T-helper 1 cell (primary cell): ENCODE measurements at places on chromosomes 4 and X.

- peak; percentile 7 for DNase-seq
Observed at GRCh38 chr4:185128272-185129119, 14.6 kb upstream of the SLC25A4 start.

DNA sequence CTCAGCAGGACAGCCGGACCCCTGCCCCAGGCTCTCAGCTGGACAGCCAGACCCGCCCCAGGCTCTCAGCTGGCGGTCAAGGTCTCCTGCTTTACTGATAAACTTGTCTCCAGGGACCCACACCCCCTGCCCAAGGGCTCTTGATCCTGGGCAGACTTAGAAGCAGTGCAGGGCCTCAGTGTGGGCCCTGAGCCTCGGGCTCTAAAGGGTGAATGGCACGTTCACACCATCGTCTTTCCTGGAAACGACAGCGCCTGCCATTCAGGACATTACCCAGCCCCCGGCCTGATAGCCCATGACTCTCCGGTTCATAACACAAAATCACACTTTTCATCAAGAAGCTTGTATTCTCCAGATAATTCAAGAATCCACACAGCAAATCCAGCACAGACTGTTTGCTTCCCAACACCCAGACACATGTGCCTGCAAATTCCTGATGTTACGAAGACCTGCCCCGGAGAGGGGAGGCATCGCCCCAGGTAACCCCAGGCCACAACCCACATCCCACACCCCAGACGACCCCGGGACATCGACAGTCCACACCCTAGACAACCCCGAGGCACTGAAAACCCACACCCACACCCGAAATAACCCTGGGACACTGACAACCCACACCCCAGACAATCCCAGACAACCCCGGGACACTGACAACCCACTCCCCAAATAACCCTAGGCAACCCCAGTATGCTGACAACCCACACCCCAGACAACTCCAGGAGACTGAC, 136.8 kb downstream of the FAM53A start:
- no peak for DNase-seq

DNA sequence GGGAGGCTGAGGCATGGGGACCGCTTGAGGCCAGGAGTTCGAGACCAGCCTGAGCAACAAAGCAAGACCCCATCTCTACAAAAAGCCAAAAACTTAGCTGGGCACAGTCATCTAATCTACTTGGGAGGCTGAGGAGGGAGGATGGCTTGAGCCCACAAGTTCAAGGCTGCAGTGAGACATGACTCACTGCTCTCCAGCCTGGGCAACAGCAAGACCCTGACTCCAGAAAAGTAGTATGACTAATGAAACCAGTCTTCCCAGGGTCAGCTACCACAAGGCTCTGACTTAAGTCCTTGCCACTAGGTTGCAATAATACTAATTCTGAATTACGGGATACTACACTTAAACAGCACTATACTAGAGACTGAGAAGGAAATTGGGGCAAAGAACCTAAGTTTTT, 33.1 kb downstream of the ERVMER34-1 start:
- no peak for DNase-seq

DNA sequence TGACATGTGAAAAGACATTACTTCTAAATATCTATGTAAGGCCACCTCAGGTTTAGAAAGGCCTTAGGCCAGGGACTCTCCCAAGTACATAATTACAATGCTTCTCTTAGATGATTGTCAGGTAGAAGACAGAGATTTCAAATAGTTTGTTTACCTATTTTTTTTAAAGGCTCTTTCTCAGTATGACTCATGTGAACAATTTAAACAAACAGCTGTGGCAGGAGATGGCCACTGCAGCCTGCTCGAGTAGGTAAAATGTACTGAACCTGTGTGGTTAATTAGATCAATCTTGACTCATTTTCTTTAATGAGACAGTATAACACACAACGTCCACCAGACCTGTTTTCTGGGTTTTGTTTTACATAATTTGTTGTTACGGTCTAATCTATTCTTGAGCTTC, 50.2 kb downstream of the LEF1 start:
- DNase-seq: peak; percentile 29

DNA sequence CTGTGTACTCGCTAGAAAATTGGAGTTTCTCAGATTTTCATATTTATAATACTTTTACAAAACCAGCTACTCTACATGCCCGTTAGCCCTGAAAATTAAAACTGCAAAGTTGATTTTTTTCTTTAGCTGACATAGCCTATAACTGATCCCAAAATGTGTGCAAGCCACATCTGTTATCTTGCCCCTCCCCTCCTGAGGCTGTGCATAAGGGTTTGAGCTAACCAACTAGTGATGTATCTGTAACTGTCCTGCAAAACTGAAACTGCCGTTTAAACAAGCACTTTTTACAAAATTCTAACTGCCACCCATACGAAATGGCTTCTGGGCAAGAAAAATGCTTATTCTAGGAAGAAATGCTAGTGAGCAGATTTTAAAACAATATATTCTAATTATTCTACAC, 59.1 kb downstream of the EDNRA start:
- no peak for DNase-seq

DNA sequence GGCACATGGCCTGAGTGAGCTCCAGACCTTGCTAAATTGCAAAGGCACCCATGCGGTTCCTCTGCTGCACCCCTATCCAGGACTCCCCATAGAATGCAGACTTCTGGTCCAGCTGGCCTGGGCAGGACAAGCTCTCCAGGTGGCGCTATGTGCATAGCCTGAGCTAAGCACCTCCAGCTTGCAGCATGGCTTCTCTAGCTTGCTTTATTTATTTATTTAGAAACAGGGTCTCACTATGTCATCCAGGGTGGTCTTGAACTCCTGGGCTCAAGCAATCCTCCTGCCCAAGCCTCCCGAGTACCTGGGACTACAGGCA, 5.5 kb upstream of the WFS1 start:
- no peak for DNase-seq

DNA sequence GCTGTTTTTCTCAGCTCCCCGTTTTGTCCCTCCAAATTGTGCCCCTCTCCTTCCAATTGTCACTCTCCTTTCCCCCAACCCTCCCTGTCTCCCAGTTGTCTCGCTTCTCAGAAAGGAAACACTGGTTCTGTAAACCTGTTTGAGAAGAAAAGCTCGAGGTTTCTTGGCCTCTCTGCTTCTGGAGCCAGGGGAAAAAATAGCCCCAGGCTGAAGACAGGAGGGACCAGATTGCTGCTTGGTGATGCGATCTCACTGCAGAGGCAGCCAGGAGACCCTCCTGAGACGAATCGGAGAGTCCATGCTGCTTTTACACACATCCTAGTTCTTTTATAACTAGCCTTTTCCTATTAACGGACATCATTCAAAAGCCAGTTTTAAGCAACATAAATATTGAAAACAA, 21.2 kb downstream of the TRIML1 start:
- DNase-seq: no peak

- DNase-seq: no peak
Observed at GRCh38 chr4:28073860-28074555, 1213.4 kb downstream of the STIM2 start.

- no peak for DNase-seq
Observed at GRCh38 chrX:139851730-139852129, 81.1 kb downstream of the ATP11C start.

- no peak for DNase-seq
Observed at GRCh38 chr4:125322366-125322730, 7.6 kb downstream of the FAT4 start.

DNA sequence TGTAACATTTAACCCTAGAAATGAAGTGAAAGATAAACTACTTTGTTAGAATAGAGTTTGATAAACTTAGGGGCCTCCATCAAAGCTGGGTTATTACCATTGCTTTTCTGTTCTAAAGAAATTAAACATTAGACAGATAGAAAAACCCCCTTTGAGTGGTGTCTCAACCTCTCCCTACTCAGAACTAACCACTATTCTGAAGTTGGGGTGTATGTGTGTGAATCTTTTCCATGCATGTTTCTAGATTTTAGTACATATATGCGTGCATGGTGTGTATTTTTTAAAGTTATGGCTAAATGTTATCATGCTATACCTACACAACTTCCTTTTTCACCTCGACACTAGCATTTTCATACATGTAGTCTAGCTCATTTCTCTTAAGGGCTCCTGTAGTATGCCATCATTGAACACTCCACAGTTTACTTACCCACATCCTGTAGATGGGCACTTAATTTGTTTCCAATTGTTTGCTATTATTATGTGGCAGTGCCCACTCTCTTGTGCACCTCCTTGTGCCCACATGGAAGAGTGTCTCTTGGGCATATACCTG, 25.7 kb downstream of the GEMIN8 start:
- no peak for DNase-seq

GRCh38 chr4:89640620-89641366, 196.2 kb downstream of the SNCA start:
- DNase-seq: no peak

- no peak for DNase-seq
Observed at GRCh38 chr4:2647403-2648158, 108.6 kb downstream of the TNIP2 start.

GRCh38 chr4:47315346-47315745, 148.2 kb downstream of the COMMD8 start:
- DNase-seq: no peak

DNA sequence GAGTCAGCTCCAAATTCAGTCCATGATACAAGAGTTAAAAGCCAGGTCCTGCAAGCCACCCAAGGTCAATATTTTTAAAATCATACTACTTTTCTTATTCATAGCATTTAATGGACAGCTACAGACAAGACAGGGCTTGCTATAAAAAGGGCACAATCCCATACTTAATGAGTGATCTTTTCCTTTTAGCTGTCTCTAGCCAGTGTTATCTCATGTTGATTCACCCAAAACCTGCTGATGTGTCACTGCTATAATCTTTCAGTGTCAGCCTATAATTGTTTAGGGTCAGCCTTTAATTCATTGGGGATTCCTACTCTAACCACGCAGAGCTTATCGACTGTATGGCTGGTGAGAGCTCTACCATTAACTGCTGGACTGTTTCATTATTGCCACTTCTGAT, 51.2 kb upstream of the HCCS start:
- no peak for DNase-seq

GRCh38 chrX:40010550-40011321, 87.0 kb downstream of the BCOR start:
- no peak for DNase-seq

DNA sequence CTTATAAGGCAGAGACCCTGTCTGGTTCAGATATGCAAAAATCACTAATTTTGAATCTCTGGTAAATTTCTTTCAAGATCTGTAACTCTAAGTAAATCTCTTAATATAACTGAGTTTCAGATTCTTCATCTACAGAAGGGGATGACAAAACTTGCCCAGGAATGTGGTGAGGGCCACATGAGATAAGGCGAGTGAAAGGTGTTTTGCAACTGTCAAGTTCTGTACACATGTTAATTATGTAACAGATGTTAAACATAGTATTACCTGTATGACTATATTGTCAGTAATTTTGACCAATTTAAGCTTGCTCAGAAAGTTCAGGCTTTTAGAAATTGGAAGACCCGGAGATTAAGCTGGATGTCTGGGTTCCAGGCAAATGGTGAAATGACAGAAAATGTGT, 549 bp upstream of the GLRB start:
- no peak for DNase-seq

GRCh38 chrX:125444659-125445058, 125.0 kb downstream of the TEX13C start:
- no peak for DNase-seq

- DNase-seq: no peak
Observed at GRCh38 chr4:113851816-113852215, 90.3 kb upstream of the CAMK2D start.

- DNase-seq: no peak
Observed at GRCh38 chr4:159926871-159927270, 824.0 kb downstream of the RAPGEF2 start.

- DNase-seq: no peak
Observed at GRCh38 chr4:18388039-18388438, 366.5 kb upstream of the LCORL start.

DNA sequence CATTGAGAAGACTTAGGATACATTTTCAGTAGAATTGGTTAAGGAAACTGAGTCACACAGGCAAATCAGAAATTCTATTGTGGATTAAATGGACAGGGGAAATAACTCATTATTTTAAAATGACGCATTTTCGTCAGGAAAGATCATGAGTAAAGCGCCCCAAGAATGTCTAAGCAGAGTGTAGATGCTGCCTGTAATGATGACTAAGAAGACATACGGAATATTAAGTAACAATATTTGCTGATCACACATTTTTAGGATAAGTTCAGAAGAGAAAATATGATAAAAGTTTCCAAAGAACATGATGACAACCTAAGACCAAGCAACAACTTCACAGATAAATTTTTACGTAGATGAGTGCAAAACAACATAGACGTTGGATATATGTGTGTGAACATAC, 596.3 kb upstream of the TENM3 start:
- no peak for DNase-seq

DNA sequence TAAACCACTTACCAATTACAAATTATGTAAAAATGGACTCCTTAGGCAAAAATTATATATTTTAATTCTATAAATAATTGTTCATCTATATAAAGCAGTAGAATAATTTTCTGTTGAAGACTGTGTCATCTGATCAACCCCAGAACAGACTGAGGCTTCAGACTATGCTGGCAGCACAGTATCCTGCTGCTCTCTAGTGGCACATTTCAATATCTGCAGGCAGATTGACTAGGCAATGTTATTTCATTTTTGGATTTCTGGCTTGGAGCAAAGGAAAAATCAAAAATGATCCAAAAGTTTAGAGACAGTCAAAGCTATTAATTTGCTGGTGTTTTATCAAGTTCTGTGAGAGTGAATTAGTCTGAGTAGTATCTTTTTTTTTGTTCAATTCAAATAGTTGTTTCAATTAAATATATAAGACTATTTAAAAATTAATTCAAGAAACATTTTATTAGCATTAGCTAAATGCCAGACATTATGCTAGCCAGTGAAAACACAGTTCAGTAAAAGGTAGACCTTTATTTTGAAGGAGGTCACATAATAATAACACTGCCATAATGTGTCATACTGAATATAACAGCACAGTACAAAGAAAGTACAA, 21.3 kb upstream of the SULT1E1 start:
- DNase-seq: no peak

- no peak for DNase-seq
Observed at GRCh38 chr4:86220121-86220520, 139.7 kb downstream of the MAPK10 start.

GRCh38 chr4:53365121-53365485, 758 bp downstream of the SCFD2 start:
- no peak for DNase-seq
